ENCODE measurements at places on chromosomes 12 and 14.

- no peak for DNase-seq
Observed at GRCh38 chr12:119011231-119011630, 29.9 kb downstream of the SRRM4 start.

DNA sequence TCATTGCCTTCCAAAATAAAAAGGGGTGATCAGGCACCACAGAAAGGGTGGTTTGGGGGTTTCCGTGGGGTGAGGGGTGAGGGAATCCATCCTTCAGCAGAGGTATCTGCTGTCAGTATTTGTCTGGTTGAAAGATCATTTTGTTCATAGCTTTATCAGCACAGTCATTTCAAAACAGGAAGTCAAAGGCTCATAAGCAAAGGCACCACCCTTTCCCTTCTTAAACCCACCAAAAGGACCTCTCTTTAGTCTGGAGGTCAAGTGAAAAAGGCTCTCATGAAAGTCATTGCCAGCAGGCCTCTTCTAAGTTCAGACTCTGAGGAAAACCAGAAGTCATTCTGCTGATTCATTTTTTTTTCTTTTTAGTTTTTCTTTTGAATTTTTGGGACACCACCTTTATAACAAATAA, 6.2 kb downstream of the CHST11 start:
- peak; percentile 46 for DNase-seq

GRCh38 chr12:106109168-106109910, 29.4 kb downstream of the NUAK1 start:
- DNase-seq = no peak

DNA sequence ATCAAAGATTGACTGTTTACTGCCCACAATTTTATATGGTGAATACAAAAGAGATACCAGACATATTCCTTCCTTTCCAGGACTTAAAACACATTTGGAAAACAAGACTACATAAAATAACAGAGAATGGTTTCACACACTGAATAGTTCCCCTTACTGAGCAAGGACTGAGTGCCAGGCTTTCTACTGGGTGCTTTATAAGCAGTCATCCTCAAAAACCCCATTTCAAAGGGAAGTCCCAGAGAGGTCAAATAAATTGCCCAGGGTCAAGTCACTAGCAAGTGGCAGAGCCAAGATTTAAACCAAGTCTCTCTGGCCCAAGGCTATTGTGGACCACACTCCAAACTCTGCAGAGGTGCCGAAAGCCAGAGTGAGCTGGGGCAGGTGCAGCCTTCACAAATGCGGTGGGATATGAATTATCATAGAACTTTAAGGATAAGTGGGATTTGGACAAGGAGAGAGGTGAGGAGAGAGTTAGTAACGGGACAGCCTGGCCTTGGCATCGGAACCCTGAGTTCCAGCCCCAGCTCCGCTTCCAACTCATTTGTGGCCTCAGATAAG, 9.1 kb upstream of the RPAP3 start:
- no peak for DNase-seq

GRCh38 chr12:113069149-113069548, 12.6 kb downstream of the DTX1 start:
- DNase-seq = no peak

- no peak for DNase-seq
Observed at GRCh38 chr12:52200086-52200780, 8.4 kb upstream of the KRT80 start.
